ENCODE measurements at places on chromosomes 1 and 21.

GRCh38 chr1:112618721-112619517, at the start of gene ST7L:
Gene ST7L, minus strand, starts transcription at chr1:112619141. Its CDS starts 28 bp downstream, at chr1:112619113.
- DNase-seq, result peak; percentile 63

DNA sequence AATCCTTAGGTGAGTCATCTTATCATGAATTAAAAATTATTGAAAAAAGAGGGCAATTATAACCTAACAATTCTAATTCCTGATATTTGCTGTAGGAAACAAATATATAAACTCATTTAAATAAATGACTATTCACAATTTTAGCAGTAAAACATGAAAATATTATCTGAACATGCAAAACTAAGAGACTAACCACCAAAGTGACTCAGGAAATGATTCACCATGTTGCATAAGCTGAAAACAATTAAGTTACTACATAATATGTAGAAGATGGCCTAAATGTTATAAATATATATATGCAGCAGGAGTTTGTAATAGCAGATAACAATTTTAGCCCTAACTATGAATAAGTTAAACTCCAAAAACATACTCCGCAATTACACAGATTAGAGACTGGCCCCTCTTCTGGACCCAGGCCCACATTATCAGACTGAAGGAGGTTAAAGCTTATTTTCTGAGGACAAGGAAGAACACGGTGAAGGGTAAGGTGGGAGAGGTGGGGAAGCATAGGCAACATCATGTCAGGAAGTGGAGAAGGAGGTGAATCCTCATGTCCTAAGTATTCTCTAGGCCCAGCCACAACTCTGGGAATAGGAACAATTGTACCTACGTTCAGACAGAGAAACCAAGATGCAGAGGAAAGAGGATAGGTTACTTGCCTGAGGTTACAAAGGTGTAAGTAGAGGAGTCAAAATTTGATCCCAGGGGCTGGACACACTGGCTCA, 15.6 kb upstream of the AIM2 start:
- no peak for DNase-seq

DNA sequence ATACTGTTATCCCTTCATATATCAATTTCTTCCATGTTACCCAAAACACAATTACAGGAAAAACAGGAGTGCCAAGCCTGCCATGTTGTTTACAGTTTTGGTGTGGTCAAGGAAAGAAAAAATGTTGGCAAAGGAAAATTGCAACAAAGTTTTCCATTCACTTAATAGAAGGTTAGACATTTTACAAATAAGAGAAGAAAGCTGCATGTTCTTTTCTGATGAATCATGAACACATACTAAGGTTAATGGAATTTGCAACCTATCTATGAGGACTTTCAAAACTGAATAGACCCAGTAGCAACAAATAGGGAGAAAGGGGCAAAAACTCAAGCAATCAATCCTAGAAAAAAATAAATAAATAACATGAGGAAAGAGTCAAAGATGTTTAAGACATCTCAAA, 556.7 kb downstream of the DPYD start:
- no peak for DNase-seq

DNA sequence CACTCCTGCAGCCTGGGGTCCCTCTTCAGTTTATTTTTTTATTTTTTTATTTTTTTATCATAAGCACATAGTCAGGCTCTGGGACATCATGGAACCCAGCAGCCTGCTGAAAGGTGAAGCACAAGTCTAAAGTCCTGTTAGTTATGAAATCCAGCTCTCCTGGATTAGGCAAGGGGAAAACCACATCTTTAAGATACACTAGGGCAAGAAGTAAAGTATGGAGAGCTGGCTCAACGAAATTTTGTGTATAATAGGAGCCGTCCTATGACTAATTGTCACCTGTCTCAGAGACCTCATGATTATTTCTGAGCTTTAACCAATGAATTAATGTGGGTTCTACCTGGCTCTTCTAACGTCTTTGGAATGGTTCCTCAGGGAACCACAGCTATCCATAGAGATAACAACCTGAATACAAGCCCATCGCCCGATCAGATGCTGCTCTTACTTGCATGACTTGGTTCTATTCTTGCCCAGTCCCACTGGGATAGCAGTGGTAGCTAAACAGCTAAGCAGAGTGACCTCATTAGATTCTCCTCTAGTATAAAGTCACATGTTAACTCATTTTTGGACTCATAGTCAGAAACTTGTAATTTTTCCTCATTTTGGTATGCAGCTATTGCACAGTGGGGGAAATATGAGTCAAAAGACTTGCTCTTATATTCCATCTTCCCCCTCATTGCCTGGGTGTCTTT, 122.7 kb downstream of the LMO4 start:
- DNase-seq, result no peak

GRCh38 chr1:16307222-16307621, 45.1 kb downstream of the FBXO42 start:
- no peak for DNase-seq

- DNase-seq, result no peak
Measured at GRCh38 chr1:244060117-244060516, 9.0 kb downstream of the ZBTB18 start.

GRCh38 chr1:223341121-223341520, 22.9 kb downstream of the SUSD4 start:
- DNase-seq, result no peak

GRCh38 chr1:92502247-92502646, 15.5 kb upstream of the GFI1 start:
- DNase-seq, result no peak

DNA sequence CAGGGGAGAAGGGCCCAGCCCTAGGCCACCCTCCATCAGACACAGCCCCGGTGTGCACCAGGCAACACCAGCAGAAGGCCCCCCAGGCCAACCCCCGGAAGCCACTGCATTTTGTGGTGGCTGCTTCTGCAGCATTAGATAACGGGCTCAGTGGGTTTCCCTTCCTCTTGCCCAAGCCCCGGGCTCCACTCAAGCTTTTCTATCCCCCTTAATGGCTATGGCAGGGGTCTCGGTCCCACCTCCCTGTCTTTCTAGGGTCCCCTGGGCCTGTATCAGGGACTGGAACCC, 18.9 kb downstream of the C1orf174 start:
- no peak for DNase-seq

- DNase-seq, result no peak
Measured at GRCh38 chr1:199466961-199467360, 560.5 kb upstream of the NR5A2 start.

DNA sequence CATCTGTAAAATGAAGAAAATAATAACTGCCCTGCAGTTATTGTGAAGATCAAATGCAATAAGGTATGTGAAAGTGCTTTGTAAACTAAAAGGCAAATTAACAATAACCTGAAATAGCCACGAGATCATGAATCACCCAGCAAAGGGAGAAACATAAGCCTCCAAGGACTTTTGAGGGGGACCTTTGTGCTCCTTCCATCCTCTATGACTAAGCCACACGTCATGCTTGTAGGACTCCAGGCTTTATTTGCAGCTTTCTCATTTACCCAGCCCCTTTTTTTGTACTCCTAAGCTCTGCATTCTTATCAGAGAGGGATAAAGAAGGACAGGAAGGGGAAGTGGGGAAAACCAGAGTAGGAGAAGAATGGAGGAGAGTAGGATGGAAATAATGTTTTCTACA, 115.1 kb downstream of the PROX1 start:
- peak; percentile 11 for DNase-seq

DNA sequence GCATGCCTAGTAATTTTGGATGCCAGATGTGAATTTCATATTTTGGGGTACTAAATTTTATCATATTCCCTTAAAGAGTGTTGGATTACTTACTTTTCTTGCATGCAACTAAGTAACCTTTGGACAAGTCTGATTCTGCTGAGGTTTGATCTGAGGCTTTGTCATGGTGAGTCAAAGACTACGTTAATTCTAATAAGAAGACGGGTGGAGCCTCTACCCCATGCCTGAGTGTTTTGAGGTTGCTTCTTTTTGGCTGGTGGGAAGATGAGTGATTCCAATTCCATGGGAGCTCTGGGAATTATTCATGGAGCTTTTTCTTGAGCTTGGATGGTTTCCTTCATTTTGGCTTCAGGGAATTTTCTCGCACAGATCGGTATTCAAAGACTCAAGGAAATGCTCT, 11.6 kb upstream of the PCP4 start:
- no peak for DNase-seq

- DNase-seq, result no peak
Measured at GRCh38 chr1:226772446-226773139, 33.5 kb upstream of the ITPKB start.

GRCh38 chr1:18278946-18279345, 171.3 kb downstream of the IGSF21 start:
- no peak for DNase-seq

DNA sequence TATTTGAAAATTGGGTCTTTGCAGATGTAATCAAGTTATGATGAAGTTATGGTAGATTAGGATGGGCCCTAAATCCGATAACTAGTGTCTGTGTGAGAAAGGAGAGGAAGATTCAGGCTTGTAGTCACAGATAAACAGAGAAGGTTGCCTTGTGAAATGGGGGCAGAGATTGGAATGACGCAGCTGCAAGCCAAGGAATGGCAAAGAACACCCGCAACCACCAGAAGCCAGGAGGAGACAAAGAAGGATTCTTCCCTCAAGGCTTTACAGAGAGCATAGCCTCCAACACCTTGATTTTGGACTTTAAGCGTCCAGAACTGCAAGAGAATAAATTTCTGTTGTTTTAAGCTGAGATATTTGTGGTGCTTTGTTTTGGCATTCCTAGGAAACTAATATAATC, 35.4 kb upstream of the COL24A1 start:
- DNase-seq, result no peak

GRCh38 chr1:216700779-216701178, 22.4 kb downstream of the ESRRG start:
- DNase-seq, result no peak

Data from neuronal stem cell (in vitro differentiated cells).